ENCODE measurements at places on chromosomes 6 and 20.

GRCh38 chr20:9488063-9488462 lies 26.3 kb upstream of the LAMP5 start:
- DNase-seq: no peak

DNA sequence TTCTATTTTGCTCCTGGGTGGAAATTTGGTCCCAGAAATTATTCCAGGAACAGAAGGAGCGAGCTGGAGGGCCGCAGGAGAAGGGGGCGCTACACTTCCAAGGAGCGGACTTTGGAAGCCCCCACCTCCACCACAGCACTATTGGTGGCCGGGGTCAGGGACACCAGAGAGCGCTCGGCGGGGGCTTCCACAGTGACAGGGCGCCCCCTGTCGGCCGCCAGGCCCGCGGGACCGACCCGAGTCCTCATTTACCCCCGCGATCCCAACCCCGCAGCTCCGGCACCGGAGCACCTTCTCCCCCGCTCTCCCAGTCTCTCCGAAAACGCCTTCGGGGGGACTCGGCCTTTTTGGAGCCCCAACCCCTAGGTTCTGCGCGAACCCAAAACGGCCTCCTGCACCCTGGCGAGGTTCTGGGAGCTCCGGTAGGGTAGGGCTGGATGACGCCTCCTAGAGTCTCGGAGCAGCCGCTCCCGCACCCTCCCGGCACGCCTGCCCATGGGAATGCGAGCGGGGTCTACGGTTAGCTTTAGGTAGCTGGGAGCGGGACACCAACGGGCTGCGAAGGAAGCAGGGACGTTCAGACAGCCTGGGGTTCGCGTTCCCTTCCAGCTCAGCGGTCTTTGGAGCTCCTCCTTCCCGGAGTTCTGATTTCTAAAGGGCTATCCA lies 2.4 kb upstream of the FOXA2 start:
- no peak for DNase-seq

DNA sequence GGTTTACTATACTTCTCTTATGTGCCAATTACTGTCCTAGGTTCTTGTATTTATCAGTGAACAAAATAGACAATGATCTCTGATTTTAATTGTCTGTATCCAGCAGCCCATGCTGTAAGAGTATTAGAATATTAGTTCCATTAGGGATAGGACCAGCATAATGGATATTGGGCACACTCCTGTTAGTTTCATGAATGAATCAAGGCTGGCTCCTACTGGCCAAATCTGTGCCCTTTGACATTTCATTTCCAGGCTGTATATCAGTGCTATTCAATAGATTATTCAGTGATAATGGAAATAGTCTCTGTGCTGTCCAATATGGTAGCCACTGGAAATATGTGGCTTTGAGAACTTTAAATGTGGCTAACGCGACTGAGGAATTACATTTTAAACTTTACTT lies 1007.9 kb upstream of the FLRT3 start:
- no peak for DNase-seq

DNA sequence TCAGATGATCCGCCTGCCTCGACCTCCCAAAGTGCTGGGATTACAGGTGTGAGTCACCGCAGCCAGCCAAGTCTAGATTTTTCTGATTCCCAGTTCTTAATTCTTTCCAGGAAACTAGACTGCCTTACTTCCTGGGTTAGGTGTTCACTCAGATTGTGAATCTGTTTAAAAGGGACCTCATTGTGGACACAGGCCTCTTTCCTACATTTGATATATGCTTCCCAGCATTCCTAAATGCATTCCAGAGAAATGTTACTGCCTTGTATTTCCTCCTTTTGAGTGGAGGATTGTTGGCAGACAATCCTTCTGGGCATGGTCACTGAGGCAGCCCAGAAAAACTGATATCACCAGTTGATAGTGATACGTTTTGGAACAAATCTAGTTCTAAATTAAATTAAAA lies 15.7 kb downstream of the TMEM181 start:
- no peak for DNase-seq

GRCh38 chr6:73076211-73076954 lies 148.9 kb downstream of the KHDC1L start:
- DNase-seq: no peak

DNA sequence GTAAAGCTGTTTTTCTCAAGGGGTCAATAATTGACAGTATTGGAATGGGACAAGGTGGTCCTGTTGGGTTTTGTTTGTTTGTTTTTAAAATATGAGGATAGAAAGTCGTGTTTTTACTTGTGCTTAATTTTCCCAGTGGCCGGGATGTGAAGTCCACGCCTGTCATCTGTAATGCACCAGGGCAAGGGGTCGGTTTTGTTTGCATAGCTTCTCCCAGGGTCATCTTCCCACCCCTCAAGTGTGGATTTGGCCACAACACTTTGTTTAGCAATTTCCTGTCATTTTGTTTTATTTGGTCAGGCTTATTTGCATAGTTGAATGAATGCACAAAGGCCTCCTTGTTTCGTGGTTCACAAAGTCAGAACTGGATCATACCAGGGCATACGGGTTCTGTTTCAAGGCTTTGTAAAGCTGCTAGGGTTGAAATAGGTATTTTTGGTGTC lies 29.8 kb downstream of the SYNJ2 start:
- DNase-seq: no peak

DNA sequence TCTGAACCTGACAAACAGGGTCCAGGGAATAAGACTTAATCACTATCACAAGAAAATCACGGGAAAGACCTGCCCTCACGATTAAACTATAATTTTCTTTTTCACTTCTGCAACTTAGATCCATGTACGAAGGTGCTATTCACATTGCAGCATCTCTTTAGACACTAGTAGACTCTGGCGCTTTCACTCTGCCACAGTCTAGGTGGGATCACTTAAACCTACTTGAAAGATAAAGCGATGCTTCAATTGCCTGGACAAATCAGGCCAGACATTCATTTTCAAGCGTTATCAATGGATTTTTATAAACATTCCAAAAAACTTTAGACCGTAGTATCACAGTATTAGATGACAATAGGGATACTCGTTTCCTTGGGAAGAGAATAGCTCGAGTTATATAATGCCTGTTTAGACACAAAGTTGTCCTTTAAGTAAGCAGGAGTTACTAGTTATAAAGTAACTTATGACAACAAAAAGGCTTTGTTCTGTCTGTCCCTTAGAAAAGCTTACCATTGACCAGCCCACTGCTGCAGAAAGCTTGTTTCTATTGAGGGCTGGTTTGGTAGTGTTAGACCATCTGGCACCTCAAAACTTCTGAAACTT lies 367.3 kb downstream of the UTRN start:
- no peak for DNase-seq

DNA sequence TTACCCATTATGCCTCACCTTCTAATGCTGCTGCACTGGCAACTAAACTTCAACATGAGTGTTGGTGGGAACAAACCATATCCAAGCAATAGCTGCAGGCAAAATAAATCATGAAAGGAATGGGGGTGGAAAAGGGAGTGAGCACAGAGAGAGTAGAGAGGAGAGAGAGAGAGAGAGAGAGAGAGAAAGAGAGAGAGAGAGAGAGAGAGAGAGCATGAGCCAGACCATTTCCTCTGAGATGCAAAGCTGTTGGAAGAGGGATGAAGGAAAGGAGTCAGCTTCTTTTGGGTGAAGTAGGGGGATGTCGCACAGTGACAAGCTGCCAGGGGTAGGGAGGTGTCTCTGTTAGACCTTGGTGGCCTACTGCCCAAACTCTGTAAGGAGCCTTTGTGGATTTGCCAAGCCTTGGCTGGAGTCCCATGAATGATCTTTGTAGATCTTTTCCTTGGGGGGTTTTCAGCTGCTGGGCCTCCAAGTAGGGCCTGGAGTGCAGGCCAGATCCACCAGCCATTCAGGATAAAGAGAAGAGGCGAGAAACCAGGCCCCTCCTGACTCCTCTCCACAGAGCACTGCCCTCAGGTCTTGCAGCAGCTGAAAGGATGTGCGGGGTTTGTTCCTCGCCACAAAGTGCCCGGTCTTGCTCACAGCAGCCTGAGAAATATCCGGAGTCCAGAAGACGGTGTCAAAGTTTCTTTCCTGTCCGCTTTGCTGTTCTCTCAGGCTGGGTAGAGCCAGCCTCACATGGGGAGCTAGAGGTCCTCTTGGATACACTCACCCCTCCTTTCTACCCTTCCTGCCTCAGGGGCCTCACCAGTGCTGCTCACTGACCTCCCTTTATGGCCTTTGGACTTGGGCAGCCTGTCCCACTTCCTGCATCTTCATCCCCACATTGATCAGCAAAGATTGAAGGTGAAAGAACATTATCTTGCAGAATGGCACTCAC lies 17.8 kb downstream of the BTBD3 start:
- no peak for DNase-seq

DNA sequence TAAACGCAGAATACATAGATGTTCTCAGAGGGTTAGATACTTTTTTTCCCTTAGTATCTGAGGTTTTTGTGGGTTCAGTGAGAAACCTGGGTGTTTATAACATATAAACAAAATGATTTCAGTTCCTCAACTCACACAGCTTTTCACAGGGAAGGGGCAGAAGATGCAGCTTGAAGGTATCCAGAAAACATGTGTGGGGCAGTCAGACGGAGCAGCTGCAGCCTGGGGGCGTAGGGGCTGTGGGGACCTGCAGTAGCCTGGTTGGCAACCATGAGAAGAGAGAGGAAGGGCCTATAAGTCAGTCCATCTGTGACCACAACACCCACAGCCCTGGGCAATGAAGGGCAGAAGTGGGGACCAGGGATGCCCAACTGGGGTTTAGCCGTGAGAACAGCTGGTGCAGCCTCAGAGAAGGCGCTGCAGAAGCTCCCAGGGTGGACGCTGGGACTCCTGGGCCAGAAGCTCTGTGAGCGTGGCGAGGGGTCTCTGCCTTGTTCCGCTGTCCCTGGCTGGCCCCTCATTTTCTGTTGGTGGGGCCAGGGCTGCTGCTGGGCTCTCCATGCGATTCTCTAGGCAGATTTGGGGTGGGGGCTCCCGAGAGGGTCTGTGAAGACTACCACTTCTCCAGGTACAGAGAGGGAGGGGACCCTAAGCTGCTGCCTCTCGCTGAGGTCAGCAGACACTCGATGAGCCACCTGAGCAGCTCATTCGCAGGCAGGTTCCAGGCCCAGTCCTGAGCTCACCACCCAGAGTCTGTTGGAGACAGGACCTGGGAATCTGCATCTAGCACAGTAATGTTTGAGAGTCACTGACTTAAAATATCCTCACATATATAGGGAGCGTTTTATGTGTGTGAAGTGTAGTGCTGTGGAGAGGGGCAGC lies 181.2 kb downstream of the ZDHHC14 start:
- no peak for DNase-seq

DNA sequence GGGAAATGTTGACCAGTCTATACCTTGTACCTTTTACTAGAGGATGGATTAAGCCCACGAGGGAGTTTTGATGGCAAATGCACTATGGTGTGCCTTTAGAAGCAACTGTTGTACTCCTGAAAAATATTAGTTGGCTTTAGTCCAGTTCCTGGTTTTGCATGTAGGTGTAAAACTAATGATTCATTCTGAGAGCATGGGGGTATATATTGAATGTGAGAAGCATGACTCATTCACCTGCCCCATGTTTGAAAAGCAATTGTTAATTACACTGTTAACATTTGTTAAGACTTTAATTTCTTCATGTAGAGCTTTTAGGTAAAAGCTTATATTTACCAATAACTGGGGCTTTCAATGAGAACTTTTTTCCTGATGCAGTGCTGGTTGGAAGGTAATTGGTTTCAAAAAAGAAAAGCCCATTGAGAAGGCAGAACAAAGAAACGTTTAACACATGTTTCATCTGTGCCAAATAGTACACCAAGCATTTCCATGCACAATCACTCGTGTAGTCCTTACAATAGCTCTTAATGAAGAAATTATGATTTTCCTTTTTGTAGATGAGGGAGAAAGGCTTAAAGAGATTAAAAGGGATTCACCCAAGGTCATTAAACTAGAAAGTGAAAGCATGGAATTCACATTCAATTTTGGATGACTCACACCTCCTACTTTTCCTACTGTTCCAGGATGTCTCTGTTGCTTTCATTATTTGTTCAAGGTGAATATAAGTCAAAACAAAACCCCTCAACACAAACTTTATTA lies 134.1 kb downstream of the CCDC170 start:
- no peak for DNase-seq

DNA sequence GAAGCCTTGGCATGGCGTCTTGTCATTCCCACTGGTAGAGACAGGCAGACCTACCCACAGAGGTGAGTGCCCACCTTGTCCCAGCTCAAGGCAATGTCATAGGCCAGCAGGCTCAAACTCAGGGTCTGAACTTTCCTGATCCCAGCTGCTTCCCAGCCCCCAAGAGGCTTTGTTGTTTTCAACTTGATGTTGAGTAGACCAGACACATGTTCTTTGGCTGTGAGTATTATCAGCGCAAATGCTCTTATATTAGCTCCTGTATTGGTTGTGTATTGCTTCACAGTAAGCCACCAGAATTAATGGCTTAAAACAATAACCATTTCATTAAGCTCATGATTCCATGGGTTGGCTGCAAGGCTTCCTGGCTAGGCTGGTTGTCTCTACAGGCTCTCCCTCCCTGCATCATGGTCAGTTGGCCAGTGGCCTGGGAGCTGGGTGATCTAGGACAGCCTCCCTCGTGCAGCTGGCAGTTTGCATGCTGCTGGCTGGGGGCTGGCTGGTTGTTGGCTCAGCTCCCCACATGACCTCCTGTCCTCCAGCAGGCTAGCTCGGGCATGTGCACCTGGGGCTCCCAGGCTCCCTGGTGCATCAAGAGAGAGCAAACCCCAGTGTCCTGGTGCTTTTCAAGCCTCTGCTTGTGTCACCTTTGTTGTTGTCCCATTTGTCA lies 21.6 kb downstream of the TOX2 start:
- DNase-seq: no peak

GRCh38 chr6:19524366-19525186 lies 312.6 kb upstream of the ID4 start:
- no peak for DNase-seq

GRCh38 chr20:49925901-49926454 lies 10.2 kb upstream of the RNF114 start:
- no peak for DNase-seq

- no peak for DNase-seq
Measured at GRCh38 chr6:2449572-2449940, 204.2 kb upstream of the GMDS start.

GRCh38 chr6:52497652-52498408 lies 77.7 kb downstream of the EFHC1 start:
- no peak for DNase-seq

DNA sequence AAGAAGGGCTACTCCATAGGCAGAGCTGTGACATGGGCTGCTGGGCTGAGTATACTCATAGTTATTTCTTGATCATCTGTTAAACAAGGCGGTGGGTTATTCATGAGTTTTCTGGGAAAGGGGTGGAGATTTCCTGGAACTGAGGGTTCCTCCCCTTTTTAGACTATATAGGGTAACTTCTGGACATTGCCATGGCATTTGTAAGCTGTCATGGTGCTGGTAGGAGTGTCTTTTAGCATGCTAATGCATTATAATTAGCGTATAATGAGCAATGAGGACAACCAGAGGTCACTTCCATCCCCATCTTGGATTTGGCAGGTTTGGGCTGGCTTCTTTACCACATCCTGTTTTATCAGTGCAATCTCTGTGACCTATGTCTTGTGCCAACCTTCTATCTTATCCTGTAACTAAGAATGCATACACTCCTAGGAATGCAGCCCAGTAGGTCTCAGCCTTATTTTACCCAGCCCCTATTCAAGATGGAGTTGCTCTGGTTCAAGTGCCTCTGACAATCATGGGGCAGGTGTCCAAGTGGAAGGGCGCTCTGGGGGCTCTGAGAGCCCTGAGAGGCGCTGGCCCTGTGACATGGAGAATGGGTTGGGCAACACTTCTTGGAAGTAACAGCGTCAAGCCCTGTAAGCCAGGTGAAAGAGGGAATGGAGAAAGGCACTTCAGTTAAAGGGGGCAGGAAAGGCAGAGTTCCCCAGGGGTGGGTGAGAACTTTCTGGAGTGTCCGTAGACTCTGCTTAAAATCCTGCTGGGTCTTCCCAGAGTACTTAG lies 354.2 kb upstream of the SULF2 start:
- DNase-seq: no peak

All from GM12891 (cell line).